ENCODE measurements at places on chromosomes 5 and 9.

DNA sequence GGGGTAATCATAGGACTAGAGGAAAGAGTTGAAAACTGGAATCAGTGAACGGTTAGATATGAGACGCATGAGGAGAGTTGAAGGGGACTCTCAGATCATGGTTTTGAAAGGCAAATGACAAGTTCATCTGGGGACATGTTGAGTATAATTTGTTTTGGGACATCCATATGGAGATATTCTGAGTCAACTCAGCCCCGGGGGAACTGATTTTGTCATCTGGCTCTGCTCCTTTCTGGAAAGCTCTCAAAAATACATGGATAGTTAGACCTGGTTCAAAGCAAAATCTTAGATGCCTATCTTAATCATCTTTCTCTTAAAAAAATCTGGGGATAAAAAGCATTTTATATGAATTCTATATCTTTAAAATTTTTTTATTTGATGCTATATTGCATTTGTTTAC lies 161.2 kb downstream of the SNX18 start:
- no peak for DNase-seq

DNA sequence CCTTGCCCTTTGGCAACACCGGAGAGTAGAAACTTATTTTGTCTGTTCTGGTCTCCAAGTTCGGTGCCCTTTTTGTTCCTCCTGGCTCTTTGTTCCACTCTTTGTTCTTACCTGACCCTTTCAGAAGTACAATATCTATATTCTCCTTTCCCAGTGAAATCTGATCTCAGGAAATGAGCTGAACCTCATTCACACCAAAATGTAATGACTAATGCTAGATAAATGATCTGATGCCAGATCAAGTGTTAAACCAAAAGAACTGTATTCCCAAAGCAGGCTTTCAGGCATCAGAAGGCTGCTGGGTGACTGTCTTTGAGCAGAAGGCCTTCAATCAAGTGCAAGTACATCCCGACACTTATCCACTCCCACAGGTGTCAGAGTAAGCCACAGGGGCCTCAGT lies 156.4 kb downstream of the SPOCK1 start:
- no peak for DNase-seq

GRCh38 chr5:57209316-57210040 lies 35.6 kb downstream of the GPBP1 start:
- DNase-seq: no peak

- no peak for DNase-seq
These were observed 89.4 kb downstream of the UHRF2 start for GRCh38 chr9:6502399-6502798.

- no peak for DNase-seq
These were observed 47.5 kb upstream of the CPLX2 start for GRCh38 chr5:175823731-175824525.

- no peak for DNase-seq
These were observed 24.3 kb downstream of the RAD23B start for GRCh38 chr9:107307331-107307730.

DNA sequence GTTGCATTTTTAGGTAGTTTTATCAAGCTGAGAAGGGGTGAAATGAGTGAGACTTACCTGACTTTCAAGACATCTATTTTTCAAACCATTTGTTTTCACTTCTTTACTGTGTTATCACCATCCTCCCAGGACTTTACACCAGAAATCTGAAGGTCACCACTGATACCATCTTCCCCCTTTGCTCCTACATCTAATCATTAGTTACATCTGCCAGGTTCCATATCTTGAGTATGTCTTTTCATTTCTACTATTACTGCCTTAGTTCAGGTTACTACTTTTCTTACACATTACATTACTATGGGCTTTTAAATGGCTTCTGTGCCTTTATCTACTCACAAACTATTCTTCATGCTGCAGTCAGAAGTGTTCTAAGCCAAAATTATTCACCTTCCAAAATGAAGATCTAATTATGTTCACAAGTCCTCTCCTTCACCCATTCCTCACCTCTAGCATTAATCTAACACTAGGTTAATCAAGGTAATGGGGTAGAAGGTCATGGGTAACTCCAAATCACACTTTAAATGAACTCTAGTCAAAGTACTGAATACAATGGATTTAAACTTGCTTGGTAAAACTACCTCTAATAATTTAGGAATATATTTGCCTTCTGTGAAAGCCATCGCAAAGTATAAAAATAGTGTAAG lies 2.1 kb upstream of the HSDL2 start:
- no peak for DNase-seq

- DNase-seq: no peak
These were observed 25.2 kb downstream of the NEURL1B start for GRCh38 chr5:172666251-172666650.

GRCh38 chr9:79621916-79622575 lies 50.3 kb downstream of the TLE4 start:
- no peak for DNase-seq

GRCh38 chr9:9799287-9799686 lies 813.5 kb downstream of the PTPRD start:
- DNase-seq: no peak

- DNase-seq: no peak
These were observed 115.2 kb downstream of the LHFPL2 start for GRCh38 chr5:78533356-78533755.

DNA sequence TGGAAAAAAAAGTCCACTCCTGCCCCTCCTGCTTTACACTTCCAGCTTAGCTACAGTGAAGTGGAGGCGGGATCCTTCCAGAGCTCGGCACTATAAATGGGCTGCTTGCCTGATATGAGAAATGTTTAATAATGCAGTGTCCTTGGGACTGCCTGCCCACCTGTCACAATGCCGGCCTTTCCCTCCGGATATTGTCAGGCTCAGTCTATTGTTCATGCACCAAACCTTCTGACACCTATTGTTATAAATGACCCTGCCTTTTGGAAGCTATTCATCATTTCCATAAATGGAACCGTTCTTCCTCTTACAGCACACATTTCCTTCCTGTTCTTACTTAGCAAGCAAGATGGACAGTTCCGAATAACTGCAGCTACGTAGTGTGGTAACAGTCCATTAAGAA lies 146.3 kb downstream of the DMAC1 start:
- no peak for DNase-seq

- no peak for DNase-seq
These were observed 47.1 kb upstream of the MATR3 start for GRCh38 chr5:139246394-139246793.

DNA sequence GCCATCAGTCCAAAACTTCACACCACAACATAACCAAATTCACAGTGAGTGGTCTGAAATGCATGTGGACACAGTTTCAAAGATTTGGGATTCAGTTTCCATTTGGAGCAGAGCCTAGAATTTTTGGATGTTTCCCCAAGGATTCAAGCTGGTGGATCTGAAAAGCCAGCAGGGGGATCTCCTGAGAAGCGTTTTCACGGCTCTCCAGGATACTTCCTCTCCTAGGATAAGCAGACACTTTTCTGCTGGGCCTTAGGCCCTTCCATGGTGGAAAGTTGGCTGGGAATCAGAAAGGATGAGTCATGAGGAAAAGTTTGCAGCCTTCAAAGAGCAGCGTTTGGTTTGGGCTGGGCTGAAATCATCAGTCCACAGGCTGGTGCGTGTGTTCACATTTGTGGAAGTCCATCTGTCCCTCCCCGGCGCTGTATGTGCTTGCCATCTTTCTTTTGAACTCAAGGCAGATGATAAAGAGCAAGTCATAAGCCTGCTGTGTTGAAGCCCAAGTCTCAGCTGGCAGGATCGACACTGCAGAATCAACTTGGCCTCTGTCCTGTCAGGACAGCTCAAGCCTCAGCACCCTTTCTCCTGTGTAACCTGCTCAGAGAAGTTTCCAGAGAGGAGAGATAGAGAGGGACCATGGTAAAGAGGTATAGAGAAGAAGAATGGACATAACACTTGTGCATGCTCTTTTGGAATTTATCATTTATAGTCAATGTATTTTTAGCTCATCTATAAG lies 152.6 kb upstream of the MSX2 start:
- DNase-seq: no peak

GRCh38 chr5:43855452-43855851 lies 252.5 kb downstream of the NNT start:
- DNase-seq: no peak

- no peak for DNase-seq
These were observed 268.2 kb upstream of the RFX3 start for GRCh38 chr9:3793971-3794383.

GRCh38 chr5:128842241-128842640 lies 123.0 kb upstream of the SLC27A6 start:
- no peak for DNase-seq

DNA sequence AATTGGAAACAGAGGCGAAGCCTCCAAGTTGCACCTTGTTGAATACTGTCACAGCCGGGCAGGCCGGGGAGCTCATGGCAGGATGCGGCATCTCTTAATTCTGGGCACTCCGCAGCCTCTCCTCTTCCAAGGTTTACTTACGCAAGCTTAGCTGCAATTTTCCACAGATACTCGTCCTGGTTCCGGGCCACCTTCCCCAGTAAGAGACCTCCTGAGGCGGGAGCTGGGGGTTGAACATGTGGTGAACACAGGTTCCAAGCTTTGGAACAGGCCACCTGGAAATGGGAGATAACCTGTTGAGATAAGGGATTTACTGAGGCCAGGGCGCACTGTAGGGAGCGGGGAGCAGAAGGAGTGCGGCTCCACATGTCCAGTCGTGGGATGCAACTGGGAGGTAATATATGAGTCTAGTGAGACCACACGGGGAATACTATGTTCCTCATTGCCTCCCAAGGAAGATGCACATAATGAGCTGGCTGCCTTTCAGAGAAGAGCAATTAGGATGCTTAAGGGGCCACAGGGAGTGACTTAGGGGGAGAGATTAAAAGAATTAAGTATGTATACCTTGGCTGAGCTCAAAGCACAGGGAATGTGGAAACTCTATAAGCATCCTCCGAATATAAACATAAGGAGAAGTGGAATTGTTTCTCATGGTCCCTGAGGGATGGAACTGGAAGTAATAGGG lies 335.2 kb downstream of the CWC27 start:
- no peak for DNase-seq

GRCh38 chr5:115816226-115817081 lies at the start of gene CDO1:
Gene CDO1 (minus strand): TSS chr5:115816659. CDS start chr5:115816397, 262 bp downstream.
- DNase-seq: no peak

DNA sequence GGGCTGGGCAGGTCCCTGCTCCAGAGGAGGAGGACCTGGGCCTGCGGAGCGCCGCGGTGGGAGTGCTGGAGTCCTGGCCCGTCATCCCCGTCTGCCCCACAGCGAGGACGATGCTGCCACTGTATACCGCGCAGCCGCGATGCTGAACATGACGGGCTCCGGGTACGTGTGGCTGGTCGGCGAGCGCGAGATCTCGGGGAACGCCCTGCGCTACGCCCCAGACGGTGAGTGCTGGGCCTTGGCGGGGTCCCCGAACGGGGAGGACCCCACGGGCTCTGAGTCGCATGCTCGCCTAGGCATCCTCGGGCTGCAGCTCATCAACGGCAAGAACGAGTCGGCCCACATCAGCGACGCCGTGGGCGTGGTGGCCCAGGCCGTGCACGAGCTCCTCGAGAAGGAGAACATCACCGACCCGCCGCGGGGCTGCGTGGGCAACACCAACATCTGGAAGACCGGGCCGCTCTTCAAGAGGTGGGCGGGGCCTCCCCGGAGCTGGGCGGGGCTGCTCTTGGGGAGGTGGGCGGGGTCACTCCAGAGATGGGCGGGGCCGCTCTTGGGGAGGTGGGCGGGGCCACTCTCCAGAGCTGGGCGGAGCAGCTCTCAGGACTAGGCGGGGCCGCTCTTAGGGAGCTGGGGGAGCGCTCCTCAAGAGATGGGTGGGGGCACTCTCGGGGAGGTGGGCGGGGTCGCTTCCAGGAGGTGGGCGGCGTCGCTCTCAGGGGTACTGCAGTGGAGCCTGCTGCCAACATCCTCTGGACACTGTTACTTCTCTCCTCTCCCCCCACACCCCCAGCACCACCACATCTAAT lies 13.1 kb downstream of the LRRC26 start:
- DNase-seq: peak; percentile 52

GRCh38 chr5:75054134-75054930 lies 2.0 kb upstream of the GCNT4 start:
- no peak for DNase-seq

GRCh38 chr5:166370928-166371690 lies 1920.3 kb upstream of the WWC1 start:
- no peak for DNase-seq

DNA sequence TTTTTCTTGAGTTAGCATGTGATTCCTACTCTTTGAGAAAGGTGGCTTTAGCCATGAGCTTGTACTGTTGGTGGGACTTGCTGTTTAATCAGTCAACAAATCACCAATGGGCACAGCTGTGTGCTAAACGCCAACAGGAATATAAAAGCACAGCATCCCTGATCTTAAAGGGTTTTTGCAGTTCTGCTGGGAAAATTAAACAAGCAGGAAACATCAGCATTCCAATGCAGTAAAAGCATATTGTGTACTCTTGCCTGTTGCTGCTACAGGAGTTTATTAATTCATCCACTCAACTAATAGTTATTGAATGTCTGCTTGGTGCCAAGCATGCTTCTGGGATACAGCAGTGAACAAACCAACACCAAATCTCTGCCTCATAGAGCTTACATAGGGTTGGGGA lies 27.4 kb upstream of the F2RL1 start:
- DNase-seq: no peak

GRCh38 chr5:119397518-119398380 lies 41.9 kb downstream of the TNFAIP8 start:
- DNase-seq: no peak

GRCh38 chr9:128494108-128494745 lies 10.3 kb upstream of the GLE1 start:
- DNase-seq: no peak

DNA sequence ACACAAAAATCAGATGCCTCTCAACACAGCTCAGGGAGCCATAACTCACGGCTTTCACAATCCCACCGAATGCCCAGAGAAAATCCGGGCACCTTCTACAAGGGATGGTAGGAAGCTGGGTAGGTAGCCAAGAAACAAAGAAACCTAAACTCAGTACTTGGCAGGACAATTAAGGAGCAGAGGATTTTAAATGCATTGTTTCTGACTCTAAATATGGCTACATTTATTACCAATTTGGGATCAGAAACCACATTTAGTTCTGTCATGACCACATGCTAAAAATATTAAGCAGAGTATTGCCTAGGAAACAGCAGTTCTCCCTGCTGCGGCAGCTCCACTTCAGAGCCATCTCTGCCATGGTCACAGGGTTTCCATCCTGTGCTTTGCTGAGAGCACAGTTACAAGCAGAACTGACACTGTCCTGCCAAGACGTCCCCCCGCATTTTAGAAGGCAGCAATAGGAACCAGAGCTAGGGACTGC lies 57.5 kb downstream of the SIL1 start:
- DNase-seq: no peak

- DNase-seq: no peak
These were observed 354.3 kb upstream of the CDH9 start for GRCh38 chr5:27392716-27393115.

DNA sequence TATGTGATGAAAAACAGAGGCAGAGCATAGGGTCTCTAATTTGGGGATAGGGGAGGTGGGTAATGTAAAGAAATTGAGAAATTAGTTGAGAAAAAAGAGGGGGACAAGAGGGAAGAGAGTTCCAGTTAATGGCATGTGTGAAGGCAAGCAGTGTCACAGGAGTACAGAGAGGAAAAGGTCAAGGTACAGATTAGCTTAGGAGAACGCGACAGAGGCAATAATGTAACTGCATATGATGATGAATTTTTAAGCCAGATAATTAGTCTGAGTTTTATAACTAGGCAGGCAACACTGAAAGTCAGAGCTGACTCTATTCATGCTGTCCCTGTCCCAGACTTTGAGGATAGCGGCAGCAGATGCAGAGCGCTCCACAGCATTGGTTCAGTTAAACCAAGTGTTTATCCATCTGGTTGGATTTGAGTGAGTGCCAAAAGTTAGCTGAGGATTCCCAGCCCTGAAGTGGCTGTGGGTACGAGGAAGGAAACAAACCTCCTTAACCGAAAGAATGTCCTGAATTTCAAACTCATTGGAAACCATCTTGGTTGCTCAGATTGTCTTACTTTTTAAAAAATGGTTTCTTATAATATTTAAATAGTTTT lies 315.2 kb downstream of the ARHGAP26 start:
- no peak for DNase-seq
